ENCODE measurements at places on chromosomes 5 and 9.
A peak's percentile ranks its signal among the peaks of the same experiment; 100 is the strongest.

DNA sequence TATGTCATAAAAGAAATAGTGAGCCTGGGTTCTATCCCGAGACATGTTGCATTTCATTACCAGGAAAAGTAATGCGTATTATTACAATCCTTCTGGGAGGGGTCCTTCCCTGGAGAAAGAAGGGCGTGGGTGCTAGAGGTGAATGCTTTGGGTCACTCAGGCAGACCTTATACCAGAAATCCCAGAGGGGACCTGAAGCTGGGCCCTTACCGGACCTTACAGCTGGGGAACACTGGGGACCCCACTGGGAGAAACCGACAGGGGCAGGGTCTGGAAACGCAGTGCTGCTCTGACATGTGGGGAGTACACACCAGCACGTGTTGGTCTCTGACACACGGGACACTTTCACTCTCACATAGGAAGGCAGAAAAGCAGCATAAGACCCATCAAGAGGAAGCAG lies 71.3 kb downstream of the LMNB1 start:
- peaks cover 42% of the 10 kb centered on the region for H3K4me1 ChIP-seq
- H3K4me3 ChIP-seq, result no peak overlapping the region
- H3K27me3 ChIP-seq, result no peaks in the 10 kb centered on the region
- no peak for DNase-seq
- no peak overlapping the region for H3K27ac ChIP-seq

DNA sequence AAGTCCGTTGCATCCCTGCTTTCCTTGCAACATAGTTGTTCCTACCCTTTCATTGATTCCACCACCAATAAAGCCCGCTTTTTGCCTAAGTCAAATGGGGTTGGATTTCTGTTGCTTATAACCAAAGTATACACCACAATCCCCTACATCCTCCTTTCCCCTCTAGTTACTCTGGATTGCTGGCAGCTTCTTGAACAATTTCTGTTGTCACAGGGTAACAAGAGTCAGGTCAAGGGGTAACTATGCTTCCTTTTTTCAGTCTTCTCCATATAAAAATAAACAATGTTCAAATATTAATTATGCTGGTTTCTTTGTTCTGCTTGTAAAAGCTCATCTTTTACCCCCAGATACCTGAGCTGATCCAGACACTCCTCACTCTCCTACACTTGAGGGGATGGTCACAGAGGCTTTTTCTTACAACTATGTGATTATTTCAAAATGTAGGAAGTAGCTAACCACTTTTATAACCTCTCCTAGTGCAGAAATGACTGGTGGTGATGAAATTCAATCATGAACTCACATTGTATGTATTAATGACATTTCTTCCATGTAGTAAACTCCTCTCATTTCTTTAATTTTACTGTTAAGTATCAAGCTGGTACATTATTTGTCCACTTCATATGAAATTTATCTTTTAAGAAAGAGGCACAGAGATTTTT lies 136.5 kb downstream of the SNX18 start:
- H3K27ac ChIP-seq, result no peak overlapping the region
- peaks cover 13% of the 10 kb centered on the region for H3K4me1 ChIP-seq
- no peaks in the 10 kb centered on the region for H3K27me3 ChIP-seq
- H3K36me3 ChIP-seq, result no peaks in the 10 kb centered on the region
- no peak overlapping the region for H3K4me3 ChIP-seq

DNA sequence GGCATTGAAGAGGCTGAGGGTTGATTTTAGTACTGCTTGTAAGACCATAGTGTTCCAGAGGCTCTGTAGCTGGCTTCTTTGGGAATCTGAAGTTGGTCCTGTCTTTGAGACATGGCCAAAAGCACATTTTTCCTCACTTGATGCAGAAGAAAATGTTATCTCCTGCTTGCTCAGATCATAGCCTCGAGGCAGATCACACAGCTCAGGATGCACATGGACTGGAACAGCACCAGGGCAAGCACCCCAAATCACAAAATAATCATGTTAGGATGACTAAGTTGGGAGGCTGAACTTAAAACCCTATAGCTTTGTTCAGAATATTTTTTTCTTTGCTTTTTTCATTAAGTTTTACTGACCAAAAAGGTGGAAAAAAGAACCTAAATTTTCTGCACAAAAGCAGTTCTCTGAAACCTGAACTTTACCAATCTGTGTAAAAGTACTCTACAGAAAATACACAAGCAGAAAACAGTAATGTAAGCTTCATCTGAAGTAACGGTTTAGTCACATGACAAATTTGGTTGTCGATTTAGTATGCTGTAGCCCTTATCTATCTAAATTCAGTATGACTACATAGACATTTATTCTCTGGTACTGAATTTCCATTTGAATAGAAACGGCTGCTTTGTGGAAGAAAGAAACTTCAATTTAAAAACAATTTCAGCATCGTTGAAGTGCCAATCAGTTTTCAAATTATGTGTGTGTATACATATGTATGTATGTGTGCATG lies 3.4 kb downstream of the KLHL9 start:
- peaks cover 5% of the 10 kb centered on the region for H3K36me3 ChIP-seq
- no peaks in the 10 kb centered on the region for H3K27me3 ChIP-seq
- DNase-seq, result no peak
- H3K4me3 ChIP-seq, result no peak overlapping the region
- H3K27ac ChIP-seq, result no peak overlapping the region

GRCh38 chr9:89848060-89849040 lies 243.5 kb downstream of the GADD45G start:
- no peak for DNase-seq
- H3K27ac ChIP-seq, result no peak overlapping the region
- no peak overlapping the region for H3K4me3 ChIP-seq
- H3K27me3 ChIP-seq, result no peaks in the 10 kb centered on the region
- H3K36me3 ChIP-seq, result no peaks in the 10 kb centered on the region
- H3K4me1 ChIP-seq, result no peaks in the 10 kb centered on the region

- DNase-seq, result no peak
- H3K4me1 ChIP-seq, result no peaks in the 10 kb centered on the region
- peaks cover 37% of the 10 kb centered on the region for H3K36me3 ChIP-seq
- no peaks in the 10 kb centered on the region for H3K27me3 ChIP-seq
- H3K27ac ChIP-seq, result no peak overlapping the region
- no peak overlapping the region for H3K4me3 ChIP-seq
Observed at GRCh38 chr9:5089737-5090136, 95.7 kb downstream of the INSL6 start.

DNA sequence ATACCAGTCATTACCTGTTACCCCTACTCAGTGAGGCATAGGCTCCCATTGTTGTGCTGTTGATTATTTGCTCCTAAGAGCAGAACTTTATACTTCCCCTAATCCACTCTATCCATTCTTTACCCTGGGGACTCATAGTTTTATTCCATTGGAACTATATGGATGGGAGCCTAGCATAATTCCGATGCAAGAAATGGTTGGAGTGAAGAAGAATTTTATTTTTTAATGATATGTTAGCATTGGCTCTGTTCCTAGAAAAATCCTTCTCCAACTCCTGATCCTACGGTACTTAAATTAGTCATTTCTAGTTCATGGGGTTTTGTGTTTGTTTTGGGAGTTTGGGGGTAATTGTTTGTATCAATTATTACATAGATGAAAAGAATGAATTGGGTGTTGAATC lies 191.5 kb downstream of the GOLPH3 start:
- DNase-seq, result no peak
- H3K36me3 ChIP-seq, result no peaks in the 10 kb centered on the region
- no peak overlapping the region for H3K4me3 ChIP-seq
- no peaks in the 10 kb centered on the region for H3K27me3 ChIP-seq
- H3K4me1 ChIP-seq, result no peaks in the 10 kb centered on the region

- H3K27me3 ChIP-seq, result peaks cover 8% of the 10 kb centered on the region
- no peak overlapping the region for H3K4me3 ChIP-seq
- H3K27ac ChIP-seq, result no peak overlapping the region
- peaks cover 12% of the 10 kb centered on the region for H3K4me1 ChIP-seq
- no peak for DNase-seq
- peaks cover 3% of the 10 kb centered on the region for H3K36me3 ChIP-seq
Observed at GRCh38 chr9:126341902-126342301, 15.3 kb downstream of the MVB12B start.

DNA sequence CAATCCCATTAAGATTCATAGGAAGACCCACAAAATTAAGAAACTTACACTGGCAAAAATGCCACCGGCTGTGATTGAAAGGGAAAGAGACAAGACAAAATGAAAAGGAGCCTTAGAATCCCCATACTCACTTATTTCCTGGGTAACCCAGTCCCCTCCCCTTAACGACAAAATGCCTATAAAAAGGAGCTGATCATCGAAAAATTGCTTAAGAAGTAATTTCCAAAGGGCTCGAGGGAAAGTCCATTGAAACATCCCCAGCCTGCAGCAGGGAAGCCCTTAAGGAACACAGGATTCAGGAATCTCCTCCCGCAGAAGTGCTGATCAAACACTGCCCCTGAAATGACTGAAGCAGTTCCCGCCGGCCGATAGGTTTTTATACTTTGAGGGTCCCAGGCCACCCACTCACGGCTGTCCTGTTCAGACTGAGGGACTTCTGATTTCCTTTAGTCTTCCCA lies 677 bp upstream of the ZNF79 start:
- H3K27me3 ChIP-seq, result no peaks in the 10 kb centered on the region
- no peak for DNase-seq
- peak overlapping the region; percentile 99 for H3K27ac ChIP-seq
- peaks cover 18% of the 10 kb centered on the region for H3K36me3 ChIP-seq
- peak overlapping the region; percentile 100 for H3K4me3 ChIP-seq
- peaks cover 63% of the 10 kb centered on the region for H3K4me1 ChIP-seq

DNA sequence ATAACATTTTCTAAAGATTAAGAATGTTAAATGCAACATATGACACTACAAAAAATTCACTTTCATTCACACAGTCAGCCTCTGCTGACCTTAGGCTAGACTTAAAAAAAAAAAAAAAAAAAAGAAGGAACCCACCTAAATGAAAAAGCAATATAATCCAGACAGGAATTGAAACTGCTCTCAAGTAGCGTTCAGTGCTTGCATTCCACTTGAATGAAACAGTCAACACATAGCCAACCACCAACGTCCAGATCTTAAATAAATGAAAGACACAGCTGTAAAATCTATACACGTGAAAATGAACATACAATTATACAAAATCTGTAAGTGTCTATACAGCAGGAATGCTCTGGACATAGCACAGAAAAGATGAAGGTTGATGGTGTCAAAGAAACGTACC lies 11.4 kb downstream of the TMEM245 start:
- no peak overlapping the region for H3K27ac ChIP-seq
- H3K36me3 ChIP-seq, result peaks cover 15% of the 10 kb centered on the region
- H3K27me3 ChIP-seq, result no peaks in the 10 kb centered on the region
- peaks cover 30% of the 10 kb centered on the region for H3K4me1 ChIP-seq
- DNase-seq, result no peak

DNA sequence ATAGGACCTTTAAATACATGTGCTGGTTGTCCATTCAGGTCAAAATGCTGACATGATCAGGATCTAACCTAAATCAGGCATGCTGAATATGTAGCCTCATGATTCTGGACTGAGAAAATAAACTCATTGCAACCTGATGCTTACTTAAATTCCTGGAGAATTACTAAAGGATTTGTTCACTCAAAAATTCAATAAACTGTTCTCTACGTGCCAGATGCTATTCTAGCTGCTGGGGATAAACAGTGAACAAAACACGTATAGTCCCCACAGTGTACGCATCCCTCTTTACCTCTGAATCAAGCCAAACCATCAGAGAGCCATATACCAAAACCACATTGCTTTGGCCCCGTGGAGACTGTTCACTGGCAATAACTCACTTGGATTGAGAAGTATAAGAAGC lies 6.1 kb downstream of the SCAI start:
- H3K27ac ChIP-seq, result no peak overlapping the region
- peaks cover 19% of the 10 kb centered on the region for H3K4me1 ChIP-seq
- H3K27me3 ChIP-seq, result no peaks in the 10 kb centered on the region

- no peaks in the 10 kb centered on the region for H3K36me3 ChIP-seq
- no peak for DNase-seq
- H3K4me1 ChIP-seq, result no peaks in the 10 kb centered on the region
- no peak overlapping the region for H3K27ac ChIP-seq
Observed at GRCh38 chr5:67249590-67249895, 52.9 kb upstream of the CD180 start.

GRCh38 chr9:115668521-115668920 lies 485.1 kb upstream of the PAPPA start:
- H3K27ac ChIP-seq, result no peak overlapping the region
- no peaks in the 10 kb centered on the region for H3K4me1 ChIP-seq
- DNase-seq, result no peak
- no peak overlapping the region for H3K4me3 ChIP-seq
- H3K36me3 ChIP-seq, result no peaks in the 10 kb centered on the region
- H3K27me3 ChIP-seq, result no peaks in the 10 kb centered on the region

GRCh38 chr9:115209601-115210306 lies 91.8 kb upstream of the TNC start:
- H3K27me3 ChIP-seq, result peaks cover 7% of the 10 kb centered on the region
- peaks cover 9% of the 10 kb centered on the region for H3K4me1 ChIP-seq
- no peak overlapping the region for H3K27ac ChIP-seq
- DNase-seq, result peak; percentile 15

- no peak overlapping the region for H3K4me3 ChIP-seq
- no peaks in the 10 kb centered on the region for H3K4me1 ChIP-seq
- H3K27ac ChIP-seq, result no peak overlapping the region
- no peaks in the 10 kb centered on the region for H3K36me3 ChIP-seq
- H3K27me3 ChIP-seq, result peaks cover 13% of the 10 kb centered on the region
Observed at GRCh38 chr5:136269973-136270372, 77.0 kb upstream of the SMIM32 start.

- no peaks in the 10 kb centered on the region for H3K4me1 ChIP-seq
- no peak overlapping the region for H3K27ac ChIP-seq
- no peak overlapping the region for H3K4me3 ChIP-seq
- H3K36me3 ChIP-seq, result peaks cover 4% of the 10 kb centered on the region
- H3K27me3 ChIP-seq, result peaks cover 13% of the 10 kb centered on the region
Observed at GRCh38 chr5:179385914-179386313, 40.7 kb upstream of the ADAMTS2 start.

GRCh38 chr5:150139334-150139733 lies 16.3 kb downstream of the PDGFRB start:
- H3K27me3 ChIP-seq, result no peaks in the 10 kb centered on the region
- H3K4me1 ChIP-seq, result peaks cover 17% of the 10 kb centered on the region
- no peak for DNase-seq

DNA sequence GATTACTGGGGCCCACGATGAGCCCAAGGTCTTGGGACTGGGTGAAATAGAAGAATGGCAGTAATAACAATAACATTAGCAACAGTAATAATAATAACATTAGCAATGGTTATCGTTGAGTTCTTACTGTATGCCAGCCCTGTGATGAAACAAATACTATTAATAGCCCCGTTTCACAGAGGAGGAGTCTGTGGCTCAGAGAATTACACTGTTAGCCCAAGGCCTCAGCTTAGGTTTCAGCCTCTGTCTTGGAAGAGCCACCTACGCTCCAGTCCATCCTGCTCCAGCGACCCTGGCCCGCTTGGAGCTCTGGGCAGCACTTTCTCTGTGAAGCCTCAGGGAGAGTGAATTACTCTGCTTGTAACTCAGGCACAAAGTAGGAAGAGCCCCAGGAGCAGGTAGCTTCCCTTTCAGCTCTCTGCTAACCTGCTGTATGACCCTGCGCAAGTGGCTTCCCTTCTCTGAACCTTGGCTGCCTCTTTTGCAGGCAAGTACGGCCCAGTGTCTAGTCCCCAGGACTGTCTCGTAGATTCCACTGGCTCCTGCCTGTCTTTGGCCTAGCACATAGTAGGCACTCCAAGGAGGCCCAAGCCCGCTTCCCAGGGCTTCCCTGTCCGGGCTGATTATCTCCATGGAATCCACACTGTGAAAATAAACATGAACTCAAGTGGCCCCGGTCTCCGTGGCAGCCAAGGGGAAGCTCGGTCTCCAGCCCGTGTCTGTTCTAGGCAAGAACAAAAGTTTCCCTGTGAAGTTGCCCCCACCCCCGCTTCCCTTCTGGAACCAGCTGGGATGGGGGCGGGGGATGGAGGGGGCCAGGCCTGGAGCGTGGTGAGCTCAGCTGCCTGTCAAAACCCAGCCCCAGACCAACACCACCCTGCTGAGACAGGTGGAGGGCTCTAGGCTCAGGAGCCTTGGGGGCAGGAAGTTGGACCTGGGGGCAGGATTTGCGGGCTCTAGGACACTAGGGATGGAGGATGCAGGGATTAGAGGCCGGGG lies 26.2 kb upstream of the LMX1B start:
- H3K4me1 ChIP-seq, result no peaks in the 10 kb centered on the region
- no peak overlapping the region for H3K4me3 ChIP-seq
- DNase-seq, result no peak
- H3K27ac ChIP-seq, result no peak overlapping the region
- H3K36me3 ChIP-seq, result no peaks in the 10 kb centered on the region

Data from stimulated activated naive B cell treated with anti-CD40 and anti-IgM and Interleukin-4, amounts not matched to agents 10 μg/mL and 1 μg/mL and 100 μg/mL, for 72 hours (primary cell).